ENCODE measurements at places on chromosomes 4 and X.

DNA sequence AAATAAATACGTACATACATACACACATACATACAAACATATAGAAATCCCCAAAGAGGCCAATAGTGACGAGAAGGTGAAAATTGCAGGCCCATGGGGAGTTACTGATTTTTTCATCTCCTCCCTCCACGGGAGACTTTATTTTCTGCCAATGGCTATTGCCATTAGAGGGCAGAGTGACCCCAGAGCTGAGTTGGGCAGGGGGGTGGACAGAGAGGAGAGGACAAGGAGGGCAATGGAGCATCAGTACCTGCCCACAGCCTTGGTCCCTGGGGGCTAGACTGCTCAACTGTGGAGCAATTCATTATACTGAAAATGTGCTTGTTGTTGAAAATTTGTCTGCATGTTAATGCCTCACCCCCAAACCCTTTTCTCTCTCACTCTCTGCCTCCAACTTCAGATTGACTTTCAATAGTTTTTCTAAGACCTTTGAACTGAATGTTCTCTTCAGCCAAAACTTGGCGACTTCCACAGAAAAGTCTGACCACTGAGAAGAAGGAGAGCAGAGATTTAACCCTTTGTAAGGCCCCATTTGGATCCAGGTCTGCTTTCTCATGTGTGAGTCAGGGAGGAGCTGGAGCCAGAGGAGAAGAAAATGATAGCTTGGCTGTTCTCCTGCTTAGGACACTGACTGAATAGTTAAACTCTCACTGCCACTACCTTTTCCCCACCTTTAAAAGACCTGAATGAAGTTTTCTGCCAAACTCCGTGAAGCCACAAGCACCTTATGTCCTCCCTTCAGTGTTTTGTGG, 180.7 kb downstream of the AR start:
- H3K27ac ChIP-seq = no peak overlapping the region
- H3K36me3 ChIP-seq = no peaks in the 10 kb centered on the region
- no peaks in the 10 kb centered on the region for H3K4me1 ChIP-seq
- H3K4me3 ChIP-seq = no peak overlapping the region

DNA sequence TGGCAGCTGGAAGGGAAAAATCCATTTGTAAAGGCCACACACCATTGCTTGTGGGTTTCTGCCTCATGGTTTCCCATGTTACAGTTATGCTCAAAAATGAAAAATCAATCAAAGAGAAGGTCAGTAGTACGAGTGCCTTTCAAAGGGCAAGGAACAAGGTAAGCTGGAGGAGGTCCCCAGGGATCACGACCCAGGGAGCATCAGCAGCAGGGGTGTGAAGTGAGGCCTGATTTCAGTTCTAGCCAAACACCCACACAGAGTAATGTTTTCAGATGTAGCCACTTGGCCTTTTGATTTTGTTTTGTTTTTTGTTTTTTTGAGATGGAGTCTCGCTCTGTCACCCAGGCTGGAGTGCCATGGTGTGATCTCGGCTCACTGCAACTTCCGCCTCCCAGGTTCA, 69.4 kb upstream of the AFAP1 start:
- DNase-seq = no peak
- H3K4me3 ChIP-seq = no peak overlapping the region
- no peak overlapping the region for H3K27ac ChIP-seq

- H3K4me1 ChIP-seq = no peaks in the 10 kb centered on the region
- no peak for DNase-seq
- H3K27me3 ChIP-seq = no peaks in the 10 kb centered on the region
- H3K27ac ChIP-seq = no peak overlapping the region
Observed at GRCh38 chr4:52950226-52950625, 88.1 kb downstream of the RASL11B start.

- H3K27ac ChIP-seq = no peak overlapping the region
- no peak overlapping the region for H3K4me3 ChIP-seq
- H3K27me3 ChIP-seq = no peaks in the 10 kb centered on the region
- no peaks in the 10 kb centered on the region for H3K36me3 ChIP-seq
- no peaks in the 10 kb centered on the region for H3K4me1 ChIP-seq
Observed at GRCh38 chrX:68762766-68763165, 66.1 kb upstream of the EFNB1 start.

- H3K4me1 ChIP-seq = no peaks in the 10 kb centered on the region
- no peaks in the 10 kb centered on the region for H3K27me3 ChIP-seq
- no peak for DNase-seq
Observed at GRCh38 chr4:126113058-126113457, 798.3 kb downstream of the FAT4 start.

DNA sequence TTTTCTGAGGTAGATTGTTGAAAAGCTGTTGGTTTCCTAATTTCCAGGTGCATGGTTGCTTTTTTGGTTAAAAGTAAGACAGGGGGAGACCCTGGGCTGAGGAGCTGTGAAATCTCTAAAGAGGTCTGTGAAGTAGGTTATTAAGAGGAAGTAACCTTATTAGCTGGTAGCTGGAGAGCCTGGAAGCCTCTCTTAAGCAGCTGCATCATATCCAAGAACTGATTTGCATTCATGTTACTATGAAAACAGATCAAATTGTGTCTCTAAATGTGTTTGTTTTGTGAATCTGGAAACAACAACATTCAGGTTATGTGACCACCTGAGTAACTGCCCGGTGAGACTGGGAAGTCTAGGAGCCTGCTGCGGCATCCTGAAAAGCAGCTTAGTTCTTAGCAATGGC, 54.1 kb downstream of the ARHGAP10 start:
- no peaks in the 10 kb centered on the region for H3K36me3 ChIP-seq
- H3K27ac ChIP-seq = peak overlapping the region; percentile 68
- no peaks in the 10 kb centered on the region for H3K27me3 ChIP-seq
- no peak overlapping the region for H3K4me3 ChIP-seq
- H3K4me1 ChIP-seq = peaks cover 26% of the 10 kb centered on the region

- H3K36me3 ChIP-seq = no peaks in the 10 kb centered on the region
- no peak for DNase-seq
- no peak overlapping the region for H3K27ac ChIP-seq
- H3K27me3 ChIP-seq = peaks cover 10% of the 10 kb centered on the region
- H3K4me1 ChIP-seq = no peaks in the 10 kb centered on the region
Observed at GRCh38 chrX:2507904-2508627, 7.3 kb upstream of the DHRSX start.

DNA sequence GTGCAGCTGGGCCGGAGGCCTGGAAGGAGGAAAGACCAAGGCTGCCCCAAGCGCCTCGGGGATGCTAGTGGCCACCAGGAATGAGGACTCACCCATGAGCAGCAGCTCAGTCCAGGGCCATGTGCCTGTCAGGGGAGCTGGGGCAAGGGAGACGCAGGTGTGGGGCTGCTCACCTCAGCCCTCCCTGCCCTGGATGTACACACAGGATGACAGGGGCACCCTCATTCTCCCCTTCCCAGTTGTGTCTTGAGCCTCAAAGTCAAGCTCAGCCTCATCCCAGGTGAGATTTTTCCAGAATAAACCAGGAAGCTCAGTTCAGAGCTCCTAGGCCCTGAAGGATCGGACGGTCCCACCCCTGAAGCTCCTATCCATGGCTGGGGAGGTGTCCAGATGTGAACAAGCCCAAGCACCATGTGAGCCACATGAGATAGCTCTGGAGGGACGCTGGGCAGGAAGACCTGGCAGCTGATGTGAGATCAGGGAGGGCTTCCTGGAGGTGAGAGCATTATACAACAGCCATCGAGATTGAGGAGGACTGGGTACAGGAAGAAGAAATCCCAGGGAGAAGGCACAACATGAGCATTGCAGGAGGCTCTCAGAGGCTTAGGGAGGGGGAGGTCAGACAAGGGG, 23.0 kb downstream of the HTRA3 start:
- H3K4me3 ChIP-seq = no peak overlapping the region
- no peaks in the 10 kb centered on the region for H3K36me3 ChIP-seq
- H3K4me1 ChIP-seq = no peaks in the 10 kb centered on the region
- no peaks in the 10 kb centered on the region for H3K27me3 ChIP-seq

DNA sequence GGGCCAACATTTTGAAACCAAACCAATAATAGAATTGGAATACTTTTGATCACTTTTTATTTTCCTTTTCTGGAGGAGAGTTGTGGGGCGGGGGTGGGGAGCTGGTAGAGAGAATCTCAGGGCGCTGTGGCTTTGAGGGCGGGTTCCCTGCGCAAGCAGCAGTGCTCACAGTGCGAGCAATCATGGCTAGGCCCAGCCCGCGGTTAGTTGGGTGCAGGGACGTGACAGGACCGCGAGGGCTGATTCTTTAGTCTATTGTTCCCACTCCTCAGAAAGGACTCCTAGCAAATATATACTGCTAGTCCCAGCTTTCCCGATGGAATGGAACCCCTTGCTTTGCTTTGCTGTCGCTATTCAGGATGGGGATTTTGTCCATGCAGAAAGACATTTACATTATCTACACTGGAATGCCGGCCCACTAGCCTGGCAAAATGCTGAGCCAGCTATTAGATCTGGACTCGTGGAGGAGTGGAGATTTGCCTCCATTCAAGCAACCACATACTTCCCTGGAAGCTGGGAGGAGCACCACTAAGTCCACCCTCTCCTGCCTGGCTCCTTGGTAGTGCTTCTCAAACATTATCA, 23.9 kb upstream of the APLN start:
- H3K27ac ChIP-seq = peak overlapping the region; percentile 56
- peak overlapping the region; percentile 41 for H3K4me3 ChIP-seq
- peaks cover 2% of the 10 kb centered on the region for H3K36me3 ChIP-seq
- H3K27me3 ChIP-seq = no peaks in the 10 kb centered on the region
- peaks cover 10% of the 10 kb centered on the region for H3K4me1 ChIP-seq
- peak; percentile 23 for DNase-seq

DNA sequence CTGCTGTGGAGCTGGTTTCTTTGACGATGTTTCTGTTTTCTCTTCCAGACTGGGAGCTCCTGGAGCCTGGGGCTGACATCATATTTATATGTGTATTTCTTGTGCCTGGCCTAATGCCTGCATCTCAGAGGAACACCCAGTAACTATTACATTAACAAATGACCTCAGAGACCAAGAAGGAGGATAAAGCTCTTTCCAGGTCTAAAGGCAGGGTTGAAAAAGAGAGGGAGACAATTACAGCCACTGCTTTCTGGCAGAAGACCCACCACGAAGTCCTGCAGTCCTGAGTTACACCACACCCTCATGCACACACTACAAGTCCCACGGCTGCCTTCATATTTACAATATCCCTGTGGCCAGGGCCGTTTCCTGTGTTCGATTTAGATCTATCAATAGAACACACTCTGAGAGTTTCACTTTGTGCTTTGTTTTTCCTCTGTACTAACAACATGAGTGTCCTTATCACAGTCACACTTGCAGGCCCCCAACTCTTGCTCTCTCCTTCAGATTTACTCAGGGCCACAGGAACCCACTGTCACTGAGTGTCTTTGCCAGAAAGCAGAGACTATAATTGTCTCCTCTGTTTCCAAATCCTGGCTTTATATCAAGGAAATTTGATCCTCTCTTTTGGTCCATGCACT, 535.5 kb downstream of the MID1IP1 start:
- no peak overlapping the region for H3K27ac ChIP-seq
- DNase-seq = no peak
- peak overlapping the region; percentile 29 for H3K4me3 ChIP-seq
- H3K4me1 ChIP-seq = peaks cover 8% of the 10 kb centered on the region
- no peaks in the 10 kb centered on the region for H3K36me3 ChIP-seq

- peaks cover 23% of the 10 kb centered on the region for H3K36me3 ChIP-seq
- H3K4me1 ChIP-seq = peaks cover 5% of the 10 kb centered on the region
- DNase-seq = no peak
- H3K27ac ChIP-seq = no peak overlapping the region
- no peaks in the 10 kb centered on the region for H3K27me3 ChIP-seq
Observed at GRCh38 chr4:80029364-80029763, 43.7 kb downstream of the ANTXR2 start.

GRCh38 chrX:69173906-69174305, 8.7 kb upstream of the PJA1 start:
- no peak overlapping the region for H3K4me3 ChIP-seq
- H3K27me3 ChIP-seq = no peaks in the 10 kb centered on the region
- no peaks in the 10 kb centered on the region for H3K36me3 ChIP-seq

DNA sequence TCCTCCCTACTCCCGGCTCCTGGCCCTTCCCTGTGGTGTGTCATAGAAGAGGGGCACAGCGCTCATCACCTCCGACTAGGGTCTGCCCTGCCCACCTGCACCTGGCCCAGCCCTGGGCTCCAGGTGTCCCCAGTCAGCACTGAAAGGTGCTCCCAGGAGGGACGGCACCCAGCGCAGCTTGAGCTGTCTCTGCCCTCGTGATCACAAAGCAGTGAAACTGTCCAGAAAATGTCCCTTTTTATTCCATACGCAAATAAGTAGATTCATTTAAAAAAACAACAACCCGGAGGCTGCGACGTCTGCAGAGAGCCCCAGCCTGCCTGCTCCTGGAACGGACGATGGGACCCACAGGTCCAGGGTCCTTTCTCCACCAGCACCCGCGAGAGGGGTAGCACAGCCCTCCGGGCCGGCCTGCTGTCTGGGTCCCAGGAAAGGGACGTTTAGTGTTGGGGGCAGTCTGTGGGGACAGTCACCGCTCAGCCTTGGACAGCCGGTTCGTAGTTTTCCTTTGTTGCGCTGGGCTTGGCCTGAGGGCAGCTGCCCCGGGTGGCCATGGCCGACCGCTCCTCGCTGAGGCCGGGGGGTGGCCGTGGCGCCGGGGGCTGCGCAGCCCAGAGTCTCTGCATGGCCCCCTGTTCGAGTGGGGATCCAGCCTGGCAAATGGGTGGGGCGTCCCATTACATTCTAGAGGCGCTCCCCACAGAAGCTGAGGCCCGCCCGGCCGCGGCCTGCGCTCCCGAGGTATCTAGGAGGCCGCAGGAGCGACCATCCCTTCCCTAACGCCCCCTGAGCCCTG, 4.6 kb downstream of the HMX1 start:
- no peak for DNase-seq
- no peak overlapping the region for H3K4me3 ChIP-seq
- peaks cover 84% of the 10 kb centered on the region for H3K27me3 ChIP-seq
- H3K36me3 ChIP-seq = no peaks in the 10 kb centered on the region
- no peak overlapping the region for H3K27ac ChIP-seq
- H3K4me1 ChIP-seq = peaks cover 3% of the 10 kb centered on the region

GRCh38 chrX:21840193-21840545, 752 bp downstream of the MBTPS2 start:
- H3K4me3 ChIP-seq = peak overlapping the region; percentile 87
- H3K4me1 ChIP-seq = peaks cover 4% of the 10 kb centered on the region
- no peak for DNase-seq
- peak overlapping the region; percentile 90 for H3K27ac ChIP-seq
- H3K36me3 ChIP-seq = peaks cover 5% of the 10 kb centered on the region

DNA sequence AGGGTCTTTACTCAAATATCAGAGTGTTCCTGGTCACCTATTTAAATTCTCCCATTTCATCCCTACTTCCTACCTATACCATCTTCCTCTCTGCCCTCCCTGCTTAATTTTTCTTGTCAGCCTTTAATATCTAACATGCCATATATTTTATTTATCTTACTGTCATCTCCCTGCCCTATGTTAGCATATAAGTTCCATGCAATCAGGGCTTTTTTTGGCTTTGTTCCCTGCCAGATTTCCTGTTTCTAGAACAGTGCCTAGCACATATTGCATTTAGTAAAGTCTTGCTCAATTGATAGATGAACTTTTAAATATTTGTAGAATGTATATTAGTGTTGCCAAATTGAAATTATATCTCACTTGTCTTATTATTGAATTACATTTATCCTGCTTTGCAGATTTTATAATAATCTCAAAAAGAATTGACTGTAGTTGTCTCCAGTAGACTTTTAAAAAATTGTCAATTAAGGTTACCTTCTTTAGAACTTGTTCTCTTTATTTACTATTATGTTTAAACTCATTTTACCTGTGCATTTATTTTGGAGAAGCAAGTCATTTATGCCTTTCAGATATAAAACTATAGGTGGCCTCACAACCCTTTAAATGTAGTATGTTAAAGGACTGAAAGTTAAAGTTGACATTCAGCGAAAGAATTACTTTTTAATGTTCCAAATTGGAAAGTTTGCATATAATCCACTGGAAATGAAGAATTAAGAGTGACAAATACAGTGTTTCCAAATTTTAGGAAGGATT, 108.2 kb upstream of the BMPR1B start:
- H3K27me3 ChIP-seq = no peaks in the 10 kb centered on the region
- no peak overlapping the region for H3K4me3 ChIP-seq
- no peak for DNase-seq
- no peak overlapping the region for H3K27ac ChIP-seq
